ENCODE measurements at places on chromosomes 6 and 20. TPM values are rescaled to one million over a fixed set of nuclear protein-coding genes. Genes with fewer than 3 reads are reported as not detected.

GRCh38 chr6:80319196-80319595 is 212.7 kb downstream of the BCKDHB start:
- DNase-seq, result no peak

DNA sequence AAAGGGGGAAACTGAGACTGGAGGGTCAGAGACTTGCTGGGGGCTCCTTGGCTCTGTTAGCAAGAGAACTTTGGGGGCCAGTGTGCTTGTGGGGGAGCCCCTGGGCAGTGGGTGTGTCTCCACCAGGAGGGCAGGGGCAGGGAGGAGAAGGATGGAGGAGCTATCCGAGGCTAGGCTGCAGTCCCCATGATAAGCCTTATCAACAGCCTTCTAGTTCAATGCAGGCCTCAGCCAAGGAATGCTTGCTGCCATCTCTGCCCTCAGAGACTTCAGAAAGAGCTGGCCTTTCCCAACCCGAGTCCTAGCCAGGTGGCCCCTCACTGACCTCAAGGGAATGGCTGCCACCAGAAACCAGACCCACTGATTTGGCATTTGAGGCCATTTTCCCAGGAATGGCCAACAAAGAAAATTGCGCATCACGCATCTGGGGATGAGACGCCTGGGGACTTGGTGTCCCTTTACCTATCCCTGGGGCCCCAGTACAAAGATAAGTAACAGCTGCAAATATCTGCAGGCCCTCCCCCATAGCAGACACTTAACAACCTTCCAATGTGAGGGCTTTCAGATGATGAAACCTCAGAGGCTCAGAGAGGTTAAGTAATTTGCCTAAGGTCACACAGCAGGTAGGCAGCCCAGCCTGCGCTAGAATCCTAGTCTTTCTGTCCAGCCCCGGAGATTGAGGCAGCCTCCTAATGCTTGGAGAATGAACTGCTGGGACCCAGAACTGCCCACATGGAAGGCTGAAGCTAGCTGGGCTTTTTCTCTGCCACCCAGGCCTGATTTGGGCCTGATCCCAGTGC is 4.9 kb downstream of the TGM2 start:
- DNase-seq, result no peak

DNA sequence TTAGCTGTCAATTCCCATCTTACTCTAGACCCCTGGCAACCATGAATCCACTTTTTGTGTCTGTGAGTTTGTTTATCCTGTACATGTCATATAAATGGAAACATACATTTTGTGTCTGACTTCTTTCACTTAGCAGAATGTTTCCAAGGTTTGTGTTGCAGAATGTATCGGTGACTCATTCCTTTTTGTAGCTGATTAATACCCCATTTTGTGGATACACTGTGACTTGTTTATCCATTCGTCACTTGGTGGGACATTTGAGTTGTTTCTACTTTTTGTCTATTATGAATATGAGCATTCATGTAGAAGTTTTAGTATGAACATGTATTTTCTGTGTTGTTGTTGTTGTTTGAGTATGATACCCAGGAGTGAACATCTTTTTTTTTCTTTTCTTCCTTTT is 21.4 kb downstream of the CDYL start:
- DNase-seq, result no peak

DNA sequence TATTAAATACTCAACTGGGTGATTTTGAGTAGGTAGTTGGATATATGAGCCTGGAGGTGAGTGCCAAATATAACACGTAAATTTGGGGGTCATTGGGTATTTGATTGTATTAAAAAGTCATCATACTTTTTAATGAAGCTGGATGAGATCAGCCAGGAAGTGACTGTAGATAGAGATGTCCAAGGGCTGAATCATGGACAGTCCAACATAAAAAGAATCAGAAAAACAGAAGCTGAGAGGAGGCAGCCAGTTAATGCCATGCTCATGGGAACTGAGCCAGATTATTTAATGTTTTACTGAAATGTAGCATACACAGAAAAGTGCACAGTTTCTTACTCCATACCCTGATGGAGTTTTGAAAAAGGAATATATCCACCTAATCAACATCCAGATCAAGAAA is 435.5 kb upstream of the PLCB4 start:
- DNase-seq, result no peak

GRCh38 chr6:155936551-155936950 is 480.9 kb upstream of the NOX3 start:
- no peak for DNase-seq

Gene TINAG
- polyA plus RNA-seq, result 30.3 TPM

Gene FOXS1
- polyA plus RNA-seq, result 8.7 TPM

GRCh38 chr6:142784344-142784743 is 160.6 kb downstream of the HIVEP2 start:
- DNase-seq, result no peak

GRCh38 chr6:129382916-129383315 is 327.1 kb downstream of the ARHGAP18 start:
- DNase-seq, result no peak

DNA sequence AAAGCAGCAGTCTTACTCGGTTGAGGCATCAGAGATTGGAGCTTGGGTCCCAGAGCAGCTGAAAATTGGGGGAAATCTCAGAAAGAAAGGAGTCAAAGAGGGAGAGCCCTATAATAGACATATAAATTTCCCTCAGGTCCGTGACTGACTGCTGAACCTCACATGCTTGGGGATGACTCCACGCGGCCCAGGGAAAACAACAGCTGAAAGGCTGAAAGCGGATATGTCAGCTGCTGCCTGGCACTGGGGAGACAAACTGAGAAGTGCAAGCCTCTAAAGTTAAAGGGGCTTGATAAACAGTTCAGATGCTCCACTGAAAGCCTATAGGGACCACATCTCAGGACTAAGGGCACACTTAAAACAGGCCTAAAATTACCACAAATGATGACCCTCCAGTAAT is 255.9 kb upstream of the RIN2 start:
- no peak for DNase-seq

- DNase-seq, result no peak
These were observed 146.0 kb upstream of the PHACTR1 start for GRCh38 chr6:12570461-12571030.

GRCh38 chr6:86959656-86960055 is 22.3 kb downstream of the HTR1E start:
- DNase-seq, result no peak

Gene ISM1
- 3.0 TPM for polyA plus RNA-seq

GRCh38 chr6:147906361-147906760 is 397.9 kb downstream of the SAMD5 start:
- DNase-seq, result no peak

Gene YTHDF1
- 44.9 TPM for polyA plus RNA-seq

Gene EGFL8
- 24.4 TPM for polyA plus RNA-seq

GRCh38 chr20:34037121-34037520 is 43.4 kb downstream of the RALY start:
- no peak for DNase-seq

DNA sequence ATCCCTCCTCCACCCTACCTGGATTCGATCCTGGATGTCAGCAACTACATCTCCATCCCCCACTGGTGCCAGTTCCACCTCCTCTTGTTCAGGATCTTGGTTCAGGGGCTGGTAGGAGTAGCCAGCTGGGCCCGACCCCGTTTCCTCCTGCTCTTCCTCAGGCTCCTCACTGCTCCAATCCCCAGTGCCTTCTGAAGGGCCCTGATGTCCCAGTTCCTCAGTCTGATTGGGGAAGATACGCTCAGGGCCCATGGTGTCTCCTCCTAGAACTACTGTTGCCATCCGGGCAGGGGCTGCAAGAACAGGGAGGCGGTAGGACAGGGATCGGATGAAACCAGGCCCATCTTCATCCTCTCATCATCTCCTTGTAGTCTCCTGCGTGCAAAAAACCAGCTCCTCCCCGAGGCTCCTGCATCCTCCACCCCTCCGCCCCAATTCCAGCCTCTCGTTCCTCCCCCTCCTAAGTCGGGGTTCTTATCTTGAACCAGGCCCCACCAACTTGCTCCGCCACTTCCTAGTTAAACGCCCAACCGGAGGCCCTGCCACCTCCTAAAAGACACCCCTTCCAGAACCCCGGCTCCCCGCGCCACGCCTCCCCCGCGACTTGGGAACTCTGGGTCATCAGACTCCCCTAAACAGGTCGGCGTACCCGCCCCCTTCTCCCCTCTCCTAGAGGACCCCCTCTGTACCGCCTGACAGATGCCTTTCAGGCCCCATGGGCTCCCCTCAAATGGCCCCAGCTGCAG is 476 bp downstream of the MEA1 start:
- no peak for DNase-seq

Gene LY6G6D
- polyA plus RNA-seq, result not detected

GRCh38 chr6:168265394-168265793 is 54.2 kb downstream of the DACT2 start:
- no peak for DNase-seq

Gene C4A
- polyA plus RNA-seq, result 16.1 TPM

DNA sequence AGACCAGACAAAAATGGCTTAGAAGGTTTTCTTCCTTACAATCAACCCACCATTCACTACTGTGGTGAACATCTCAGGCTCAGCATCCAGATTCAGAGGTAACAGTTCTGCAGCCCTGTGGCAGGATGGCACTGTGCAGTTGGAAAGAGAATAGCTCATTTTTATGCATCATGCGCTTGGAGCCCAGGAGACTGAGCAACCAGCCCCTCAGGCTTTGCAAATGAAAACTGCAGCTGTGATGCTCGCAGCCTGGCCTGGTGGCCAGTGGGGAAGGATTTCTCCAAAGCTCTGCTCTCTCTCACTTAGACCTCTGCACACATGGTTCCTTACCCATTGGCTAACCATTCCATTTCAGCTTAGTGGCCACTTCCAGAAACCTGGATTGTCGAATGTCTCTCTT is 45.8 kb downstream of the GABRR2 start:
- DNase-seq, result no peak

Gene SULF2
- 67.0 TPM for polyA plus RNA-seq

Gene CAGE1
- 0.27 TPM for polyA plus RNA-seq

DNA sequence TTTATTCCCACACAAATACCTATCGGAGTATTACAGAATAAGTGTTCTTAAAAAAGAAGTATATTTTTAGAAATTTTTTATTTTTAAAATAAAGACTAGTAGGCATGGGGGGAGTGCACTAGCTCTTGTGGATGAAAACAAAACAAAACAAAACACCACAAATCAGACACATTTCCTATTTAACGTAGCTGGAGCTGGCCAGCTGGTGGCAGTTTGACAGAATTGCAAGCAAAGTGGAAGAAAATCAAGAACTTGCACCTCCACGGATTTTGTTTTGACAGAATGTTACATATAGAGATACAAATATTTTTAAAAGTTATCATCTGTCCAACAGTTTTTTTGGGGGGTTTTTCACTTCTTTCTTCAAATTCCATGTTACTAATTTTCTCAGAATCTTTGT is 63.6 kb upstream of the SNRPB2 start:
- DNase-seq, result no peak

Gene RSPH4A
- polyA plus RNA-seq, result 2.8 TPM

DNA sequence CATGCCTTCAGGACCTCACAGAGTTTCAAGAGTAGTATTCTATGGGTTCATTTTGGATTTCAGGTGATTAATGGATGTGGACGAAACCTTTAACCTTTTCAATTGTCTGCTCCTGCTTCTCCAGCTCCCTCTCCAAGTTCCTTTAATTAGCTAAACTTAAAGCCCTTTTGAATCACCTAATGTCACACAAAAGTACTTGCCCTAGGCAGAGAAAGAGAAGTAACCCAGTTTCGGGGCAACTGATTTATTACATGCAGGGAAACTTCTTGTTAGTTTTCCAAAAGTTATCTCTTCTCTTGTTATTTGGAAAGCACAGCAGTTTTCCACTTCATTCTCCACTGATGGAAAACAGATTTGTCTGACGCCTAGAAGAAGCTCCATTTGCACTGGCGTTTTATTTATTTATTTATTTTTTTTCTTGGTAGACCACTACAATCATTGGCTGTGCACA is 407.7 kb upstream of the JARID2 start:
- DNase-seq, result no peak

- DNase-seq, result no peak
These were observed 89.6 kb upstream of the BEND6 start for GRCh38 chr6:56865081-56865875.

GRCh38 chr6:7546020-7546369 is 4.5 kb downstream of the DSP start:
- no peak for DNase-seq

- no peak for DNase-seq
These were observed 29.4 kb downstream of the LRP11 start for GRCh38 chr6:149834513-149835481.

DNA sequence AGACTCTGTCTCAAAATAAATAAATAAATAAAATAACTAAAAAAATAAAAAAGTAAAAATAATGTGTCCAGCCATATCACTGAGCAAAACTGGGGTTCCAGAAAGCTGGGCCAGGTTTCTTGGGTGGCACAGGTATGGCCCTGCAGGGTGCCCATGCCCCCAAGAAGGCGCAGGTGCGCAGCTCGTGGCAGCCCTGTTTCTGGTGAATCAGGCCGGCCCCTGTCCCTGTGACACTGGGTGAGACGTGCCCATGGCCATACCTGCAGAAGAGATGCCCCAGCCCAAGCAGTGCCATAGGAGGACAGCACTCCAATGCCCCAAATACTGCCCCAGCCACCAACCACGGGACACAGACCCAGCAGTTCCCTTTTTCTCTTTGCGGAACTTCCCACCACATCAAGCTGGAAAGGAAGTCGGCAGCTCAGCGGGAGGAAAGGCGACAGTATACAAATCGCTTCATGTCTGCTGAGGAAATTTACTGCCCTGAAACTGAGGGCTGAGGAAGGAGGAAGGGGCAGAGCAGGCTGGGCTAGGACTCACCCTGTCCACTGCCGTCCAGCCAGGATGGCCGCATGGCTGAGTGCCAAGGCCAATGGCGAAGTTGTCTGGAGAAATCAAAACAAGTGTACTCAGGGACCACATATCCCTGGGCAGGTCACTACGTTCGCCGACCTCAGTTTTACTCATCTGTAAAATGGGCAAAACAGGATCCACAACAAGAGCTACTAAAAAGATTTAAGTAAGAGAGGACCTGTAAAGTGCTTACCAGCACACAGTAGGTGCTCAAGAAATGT is 55.4 kb downstream of the PREX1 start:
- no peak for DNase-seq

Gene LIME1
- polyA plus RNA-seq, result 13.2 TPM

- no peak for DNase-seq
These were observed 49.5 kb upstream of the CCN6 start for GRCh38 chr6:112004201-112005012.

- DNase-seq, result no peak
These were observed 1557.5 kb downstream of the GRIK2 start for GRCh38 chr6:102950967-102951366.
